ENCODE measurements at places on chromosomes 5 and 9.

- DNase-seq: no peak
These were observed 69.3 kb downstream of the SH3RF2 start for GRCh38 chr5:146005723-146006122.

DNA sequence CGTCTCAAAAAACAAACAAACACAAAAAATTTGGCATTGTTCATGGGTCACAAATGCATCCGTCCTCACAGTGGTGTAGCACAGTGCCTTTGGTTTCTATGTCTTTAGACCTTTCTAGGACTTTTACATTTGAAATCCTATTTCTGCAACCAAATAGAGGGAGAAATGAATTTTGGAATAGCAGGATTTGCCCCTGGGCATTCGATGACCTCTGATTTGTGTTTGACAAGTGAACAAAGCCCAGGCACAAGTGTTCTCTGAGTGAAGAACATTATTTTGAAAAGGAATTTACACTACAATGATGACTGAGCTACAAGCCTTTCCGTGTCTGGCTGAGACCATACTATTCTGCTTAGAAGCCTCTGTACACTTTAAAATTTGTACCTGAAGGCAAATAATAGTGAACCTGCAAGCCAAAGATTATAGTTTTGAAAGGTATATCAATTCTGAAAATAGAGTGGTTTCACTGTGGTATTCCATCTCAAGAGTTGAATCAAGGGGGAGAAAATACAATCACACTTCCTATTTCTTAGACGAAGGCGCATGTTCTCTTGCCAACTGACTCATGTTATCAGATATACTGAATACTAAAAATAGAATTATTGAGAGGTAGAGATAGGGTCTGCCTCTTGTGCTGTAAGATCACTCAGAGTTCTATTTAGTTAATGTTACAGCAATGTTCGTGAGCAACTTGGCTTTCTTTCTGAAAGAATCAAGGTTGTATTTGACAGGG, 297.6 kb downstream of the KDM4C start:
- no peak for DNase-seq

DNA sequence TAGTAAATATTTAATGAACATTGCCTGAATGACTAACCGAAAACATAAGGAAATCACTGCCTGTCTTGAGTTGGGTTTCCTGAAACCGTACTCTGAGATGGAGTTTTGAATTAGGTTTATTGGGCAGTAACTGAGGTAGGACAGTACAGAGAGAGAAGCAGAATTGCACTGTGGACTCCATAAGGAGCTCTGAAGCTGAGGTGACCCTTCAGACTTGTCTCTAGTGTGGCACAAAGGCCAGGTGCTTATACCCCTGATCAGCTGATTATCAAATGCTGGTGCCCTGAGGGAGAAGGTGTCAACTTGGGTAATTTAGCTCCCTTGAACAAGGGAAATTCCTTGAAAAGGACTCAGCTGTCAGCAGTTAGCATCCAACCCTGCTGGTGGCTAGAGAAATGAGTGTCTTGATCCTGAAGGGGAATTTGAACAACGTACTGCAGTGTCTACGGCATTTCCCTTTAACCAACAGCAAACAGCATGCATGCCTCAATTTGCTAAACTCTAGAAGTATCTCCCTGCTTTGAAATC, 135.0 kb upstream of the SMARCA2 start:
- no peak for DNase-seq

GRCh38 chr9:105079457-105079856, 151.5 kb upstream of the ABCA1 start:
- DNase-seq: no peak

DNA sequence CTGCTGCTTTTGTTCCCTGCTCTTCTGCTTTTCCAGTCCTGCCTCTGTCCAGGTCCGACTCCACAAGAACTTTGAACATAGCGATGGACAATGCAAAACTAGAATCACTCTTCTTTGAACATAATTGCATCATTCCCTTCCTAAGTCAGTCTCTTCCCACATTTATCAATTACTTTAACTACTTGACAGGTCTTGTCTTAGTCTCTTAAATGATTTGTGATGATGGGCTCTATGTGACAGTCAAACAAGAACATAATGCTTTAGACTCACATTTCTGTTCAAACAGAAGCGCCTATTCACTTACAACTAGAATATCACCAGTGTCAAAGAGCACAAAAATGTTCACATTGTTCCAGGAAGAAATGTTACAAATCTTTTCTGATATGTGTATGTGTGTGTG, 278.1 kb downstream of the SH3GL2 start:
- no peak for DNase-seq

DNA sequence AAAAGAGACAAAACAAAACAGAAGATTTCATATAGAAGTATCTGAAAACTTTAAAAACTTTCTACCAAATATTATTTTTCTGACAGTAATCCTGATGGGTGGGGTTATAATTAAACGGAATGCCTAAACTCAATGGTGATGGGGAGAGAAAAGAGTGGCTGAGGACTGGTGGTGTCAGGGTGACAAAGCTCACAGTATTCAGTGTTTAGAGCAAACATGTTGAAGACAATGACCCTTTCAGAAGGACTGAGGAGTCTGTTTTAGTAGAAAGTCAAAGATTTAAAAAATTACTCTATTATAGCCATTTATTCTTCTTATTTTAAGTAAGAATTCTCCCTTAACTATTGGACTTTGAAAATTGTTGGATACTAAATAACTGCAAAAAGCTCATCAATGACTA, 1144.0 kb downstream of the TAF11L14 start:
- DNase-seq: no peak

All from CD4-positive, alpha-beta T cell treated with Interleukin-15 for 1 hour (primary cell).